ENCODE measurements at places on chromosomes 5 and 9. TPM values are rescaled to one million over a fixed set of nuclear protein-coding genes. Genes with fewer than 3 reads are reported as not detected.

- DNase-seq = no peak
Measured at GRCh38 chr5:54696346-54696745, 178.8 kb downstream of the SNX18 start.

- no peak for DNase-seq
Measured at GRCh38 chr9:15298362-15298761, 8.7 kb downstream of the TTC39B start.

DNA sequence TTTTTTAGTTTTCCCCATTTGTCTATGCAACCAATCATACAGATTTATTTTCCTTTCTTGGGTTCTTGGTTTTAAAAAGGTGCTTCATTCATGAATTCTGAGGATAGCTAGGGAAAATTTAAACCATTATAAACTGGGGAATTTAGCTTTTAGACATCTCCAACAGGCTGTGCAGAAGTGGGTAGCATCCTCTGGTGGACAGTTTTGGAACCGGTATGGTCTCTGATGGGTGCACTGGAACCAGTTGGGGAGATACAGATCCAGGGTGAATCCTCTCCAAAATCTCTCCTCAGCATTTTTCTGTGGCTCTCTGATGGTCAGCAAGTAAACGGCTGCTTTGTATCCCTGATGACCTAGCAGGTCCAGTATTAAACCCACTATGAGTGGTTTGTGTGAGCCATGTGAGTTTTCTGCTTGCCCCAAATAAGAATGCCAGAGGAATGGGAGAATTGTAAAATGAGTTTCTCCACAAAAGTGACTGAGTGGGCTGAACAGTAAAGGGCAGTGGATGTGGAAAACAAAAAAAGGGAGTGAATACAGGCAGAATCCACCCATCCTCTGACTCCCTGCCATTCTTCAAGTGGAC lies 9.1 kb upstream of the DNAJC25 start:
- DNase-seq = no peak

GRCh38 chr9:131661568-131662288 lies 78.1 kb downstream of the RAPGEF1 start:
- no peak for DNase-seq

DNA sequence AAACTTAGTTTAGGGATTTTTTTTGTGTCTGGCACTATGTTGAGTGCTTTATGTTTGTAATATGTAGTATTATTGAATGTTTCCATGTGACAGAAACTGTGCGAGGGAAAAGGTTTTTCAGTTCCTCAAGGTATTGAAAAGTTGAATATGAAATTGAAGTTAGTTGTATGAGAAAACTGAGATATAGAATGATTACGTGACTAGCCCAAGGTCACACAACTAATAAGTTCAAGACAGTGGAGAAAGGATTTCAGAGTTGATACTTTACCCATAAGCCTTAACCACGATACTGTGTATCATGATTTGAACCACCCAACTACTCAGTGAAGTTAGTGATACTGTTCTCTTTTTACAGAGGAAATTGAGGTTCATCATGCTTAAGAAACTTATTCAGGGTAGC lies 5.7 kb downstream of the NIPBL start:
- DNase-seq = no peak

- no peak for DNase-seq
Measured at GRCh38 chr5:157651623-157652376, 438 bp downstream of the SOX30 start.

GRCh38 chr9:131733541-131734061 lies 6.3 kb downstream of the RAPGEF1 start:
- DNase-seq = no peak

DNA sequence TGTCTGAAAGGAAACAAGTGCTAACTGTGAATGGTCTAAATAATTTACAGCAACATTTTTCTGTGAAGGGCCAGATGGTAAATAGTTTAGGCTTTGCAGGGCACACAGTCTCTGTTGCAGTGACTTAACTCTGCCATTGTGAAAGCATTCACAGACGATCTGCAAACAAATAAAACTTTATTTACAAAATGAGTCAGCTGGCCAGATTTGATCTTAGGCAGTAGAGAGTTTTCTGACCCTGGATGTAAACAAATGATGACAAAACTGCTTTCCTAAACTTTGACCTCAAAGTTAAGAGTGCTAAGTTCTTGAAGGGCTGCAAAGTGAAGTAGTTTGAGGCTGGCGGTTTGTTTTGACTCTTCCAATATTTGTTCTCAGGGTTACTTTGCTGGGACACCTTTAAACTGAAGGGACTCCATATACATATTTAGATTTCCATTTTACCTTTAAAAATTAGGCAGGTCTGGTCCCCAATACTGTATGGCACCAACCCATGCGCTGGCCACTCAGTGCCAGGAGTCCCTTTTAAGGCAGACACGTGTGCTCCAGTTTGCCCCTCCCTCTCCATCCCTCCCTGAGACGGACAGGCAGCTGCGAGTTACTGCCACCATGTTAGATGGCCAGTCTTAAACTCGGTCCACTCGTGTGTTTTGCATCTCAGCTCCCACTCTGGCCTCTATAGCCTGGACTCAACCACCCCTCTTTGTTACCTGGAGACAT lies 4.0 kb upstream of the ADAMTS16 start:
- no peak for DNase-seq

GRCh38 chr9:99601571-99602111 lies 220.0 kb upstream of the NR4A3 start:
- DNase-seq = no peak

GRCh38 chr5:53631251-53631650 lies 70.8 kb downstream of the NDUFS4 start:
- DNase-seq = no peak

GRCh38 chr5:133397990-133398645 lies 214.2 kb downstream of the FSTL4 start:
- no peak for DNase-seq

GRCh38 chr9:74610523-74611061 lies 113.5 kb downstream of the RORB start:
- DNase-seq = no peak

- no peak for DNase-seq
Measured at GRCh38 chr9:106149956-106150355, 455.6 kb downstream of the TMEM38B start.

GRCh38 chr9:90988318-90988717 lies 186.7 kb downstream of the SYK start:
- DNase-seq = no peak

The PCDHAC2 gene
- total RNA-seq = 0.78 TPM

The SH3RF2 gene
- total RNA-seq = 1.0 TPM

The PAPPA gene
- total RNA-seq = 1.4 TPM
